ENCODE measurements at places on chromosomes 16 and 17.

DNA sequence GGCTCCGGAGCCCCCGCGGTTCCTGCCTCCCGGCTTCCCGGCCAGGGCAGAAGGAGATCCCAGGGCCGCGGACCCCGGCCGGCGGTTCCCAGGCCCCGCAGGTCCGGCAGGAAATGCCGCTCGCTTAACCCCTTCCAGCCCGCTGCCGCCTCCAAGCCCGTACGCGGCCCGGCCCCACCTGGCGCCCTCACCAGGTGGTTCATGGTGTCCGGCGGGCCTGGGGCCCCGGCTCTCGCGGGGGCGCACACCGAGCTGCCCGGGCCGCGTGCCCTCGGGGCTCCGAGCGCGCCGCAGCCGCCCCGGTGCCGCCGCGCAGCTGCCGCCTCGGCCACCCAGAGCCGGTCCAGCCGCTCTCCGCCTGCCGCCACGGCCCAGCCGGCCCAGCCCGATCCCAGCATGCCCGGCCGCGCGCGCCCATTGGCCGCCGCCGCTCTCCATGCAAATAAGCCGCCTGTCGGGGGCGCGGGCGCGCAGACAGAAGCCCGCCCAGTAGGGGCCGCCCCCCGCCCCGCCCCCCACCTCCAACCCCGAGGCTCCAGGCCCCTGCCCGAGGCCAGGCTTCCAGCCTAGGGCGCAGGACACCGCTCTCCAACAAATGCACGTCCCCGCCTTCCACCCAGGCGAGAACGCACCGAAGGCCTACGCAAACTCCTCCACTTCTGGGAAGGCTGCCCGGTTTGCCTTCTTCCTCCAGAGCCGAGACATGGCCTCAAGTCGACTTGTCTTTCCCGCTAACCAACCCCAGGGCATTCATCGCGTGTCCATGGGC lies at the start of gene BCAR1:
TSS of gene BCAR1 (minus strand) at position 345 of the 769 bp plus-strand sequence. CDS start at position 203, 142 bp downstream.
- peak; percentile 96 for DNase-seq

DNA sequence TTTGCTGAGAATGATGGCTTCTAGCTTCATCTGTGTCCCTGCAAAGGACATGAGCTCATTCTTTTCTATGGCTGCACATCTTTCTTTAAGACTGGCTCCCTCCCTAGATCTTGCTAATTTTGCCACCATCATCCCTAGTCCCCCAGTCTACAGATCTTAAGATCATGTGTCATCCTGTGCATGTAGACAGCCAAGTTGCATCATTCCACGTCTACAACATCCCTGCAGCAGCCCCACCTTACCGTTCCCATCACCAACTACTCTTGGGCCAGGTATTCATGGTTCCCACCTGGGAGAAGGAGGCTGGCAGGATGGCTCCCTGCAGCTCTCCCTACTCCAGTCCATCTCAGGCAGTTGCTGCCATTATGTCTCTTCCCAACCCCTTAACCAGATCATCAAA lies 12.3 kb downstream of the CPPED1 start:
- DNase-seq = no peak

DNA sequence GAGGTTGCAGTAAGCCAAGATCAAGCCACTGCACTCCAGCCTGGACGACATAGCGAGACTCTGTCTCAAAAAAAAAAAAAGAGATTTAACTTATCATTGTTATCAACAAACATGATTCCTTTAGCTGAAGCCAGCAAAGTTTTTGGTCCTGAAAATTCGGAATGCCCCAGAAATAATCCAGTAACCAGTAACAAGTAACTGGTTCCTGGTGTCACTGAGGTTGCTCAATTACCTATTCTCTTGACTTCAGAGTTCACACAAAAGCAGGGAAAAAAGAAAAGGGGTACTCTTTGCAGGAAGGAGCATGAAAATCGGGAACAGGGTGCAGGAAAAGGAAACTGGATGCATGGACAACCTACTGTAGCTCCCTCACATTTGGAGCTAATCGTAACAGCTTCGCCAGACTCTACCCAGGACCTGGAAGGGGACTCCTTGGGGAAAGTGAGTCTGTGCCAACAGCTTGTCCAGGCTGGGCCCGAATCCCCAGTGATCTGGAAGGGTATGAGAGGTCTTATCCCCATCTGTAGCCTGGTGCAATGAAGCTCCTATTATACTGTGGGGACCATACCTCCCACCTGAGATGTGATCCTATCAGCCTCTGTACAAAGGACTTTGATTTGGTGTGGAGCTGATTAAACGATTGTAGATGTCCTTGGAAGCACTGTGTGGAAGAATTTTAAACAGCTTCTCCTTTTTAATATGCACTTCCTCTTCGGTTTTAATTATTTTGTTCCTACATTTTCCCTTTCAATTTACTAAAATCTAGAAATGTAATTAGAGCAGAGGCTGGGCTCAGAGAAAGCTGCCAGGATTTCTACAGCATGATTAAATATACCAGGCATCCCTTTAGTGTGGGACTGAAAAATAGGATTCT lies 3.4 kb upstream of the SPOP start:
- peak; percentile 77 for DNase-seq

DNA sequence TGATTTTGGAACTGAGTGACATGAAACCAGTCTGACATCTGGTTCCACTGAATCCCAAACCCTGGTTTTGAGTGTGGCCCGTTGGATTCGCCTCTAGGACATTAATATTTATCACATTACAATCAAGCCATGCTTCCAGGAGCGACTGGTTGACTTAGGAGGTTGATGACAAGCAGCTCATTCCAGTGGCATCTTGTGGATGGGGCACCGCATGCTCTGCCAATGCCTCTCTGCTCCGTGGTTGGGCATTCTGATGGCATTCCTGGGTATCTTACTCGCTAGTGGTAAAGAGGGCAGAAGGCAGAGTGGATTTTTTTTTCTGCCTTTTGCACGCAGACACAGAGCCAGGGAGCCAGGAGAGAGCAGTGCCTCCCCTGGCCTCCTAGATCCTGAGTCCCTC lies 31.4 kb downstream of the CACNG4 start:
- DNase-seq = no peak

Measured in esophagus muscularis mucosa (tissue), 4 donors.